ENCODE measurements at places on chromosomes 3 and 15. TPM values are rescaled to one million over a fixed set of nuclear protein-coding genes. Genes with fewer than 3 reads are reported as not detected.

- DNase-seq, result no peak
These were observed 1.0 kb upstream of the PCCB start for GRCh38 chr3:136249091-136249490.

DNA sequence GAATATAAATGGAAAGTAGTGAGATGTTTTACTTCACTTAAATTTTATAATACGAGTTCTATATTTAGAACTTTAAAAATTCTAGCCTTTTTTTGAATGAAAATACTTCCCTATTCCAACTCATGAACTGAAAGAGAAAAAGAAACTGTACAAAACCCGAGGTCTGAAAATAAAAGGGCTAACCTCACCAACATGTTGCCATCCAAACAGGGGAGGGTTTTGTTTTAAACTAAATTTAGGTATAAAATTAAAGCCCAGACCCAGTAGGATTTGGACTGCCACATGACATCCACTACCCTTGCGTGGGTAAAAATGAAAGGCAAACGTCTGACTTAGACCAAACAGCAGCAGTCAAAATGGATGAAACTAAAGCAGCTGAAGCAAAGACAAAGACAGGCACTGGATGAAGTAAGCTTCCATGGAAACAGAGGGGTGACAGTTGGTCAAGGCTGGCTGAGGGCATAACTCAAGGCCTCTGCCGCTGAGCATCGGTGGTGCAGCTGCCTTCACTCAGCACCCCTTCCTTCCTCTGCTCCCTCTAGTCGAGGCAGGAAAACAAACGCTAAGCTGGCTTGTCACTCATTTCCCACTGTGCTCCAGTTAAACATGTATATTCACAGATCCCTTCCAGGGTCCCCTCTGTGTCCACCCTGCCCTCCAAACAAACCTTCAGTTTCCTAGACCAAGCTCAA is 58.1 kb downstream of the TM4SF4 start:
- no peak for DNase-seq

DNA sequence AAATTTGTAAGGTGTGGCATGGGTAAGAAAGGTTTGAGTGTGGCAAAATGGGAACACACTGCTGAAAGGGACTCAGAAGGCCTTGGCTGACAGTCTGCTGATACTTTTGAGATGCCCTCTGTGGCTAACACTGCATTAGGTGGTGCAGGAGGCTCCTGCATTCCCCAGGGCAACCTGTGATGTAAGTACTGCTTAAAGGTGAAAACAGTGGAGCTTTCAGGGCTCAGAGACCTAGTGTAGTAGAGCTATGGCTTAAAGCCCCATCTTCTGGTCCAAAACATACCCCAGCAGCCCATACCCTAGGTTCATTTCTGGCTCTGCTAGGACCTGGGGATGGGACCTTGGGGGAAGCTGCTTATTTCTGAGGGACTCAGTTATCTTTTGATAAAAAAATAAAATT is 374.1 kb downstream of the ERC2 start:
- DNase-seq, result no peak

GRCh38 chr3:108297647-108298046 is 1.3 kb downstream of the HHLA2 start:
- DNase-seq, result peak; percentile 52

DNA sequence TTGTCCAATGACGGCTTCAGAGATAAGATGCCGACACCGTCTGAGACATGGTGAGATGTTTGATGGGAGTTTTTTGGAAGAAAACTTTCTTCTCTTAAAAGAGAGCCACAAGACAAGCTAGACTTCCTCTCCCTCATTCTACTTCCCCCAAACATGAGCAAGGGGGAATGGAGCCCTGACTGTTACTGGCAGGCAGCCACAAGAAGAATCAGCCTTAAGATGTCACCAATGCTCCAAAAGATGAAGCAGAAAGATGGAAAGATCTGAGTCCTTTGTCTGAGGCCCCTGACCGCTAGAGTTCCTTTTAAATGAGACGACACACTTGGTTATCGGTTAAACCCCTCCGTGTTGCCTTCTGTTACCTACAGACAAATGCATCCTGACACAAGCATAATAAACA is 108.7 kb downstream of the ST8SIA2 start:
- DNase-seq, result no peak

GOLGA6L9 gene
- 5.3 TPM for polyA plus RNA-seq

STRC gene
- polyA plus RNA-seq, result 3.3 TPM

ANKRD63 gene
- not detected for polyA plus RNA-seq

All from left renal cortex interstitium (tissue), 4 donors.